Tibial artery (tissue), 4 donors: ENCODE measurements at places on chromosomes 4 and X.

DNA sequence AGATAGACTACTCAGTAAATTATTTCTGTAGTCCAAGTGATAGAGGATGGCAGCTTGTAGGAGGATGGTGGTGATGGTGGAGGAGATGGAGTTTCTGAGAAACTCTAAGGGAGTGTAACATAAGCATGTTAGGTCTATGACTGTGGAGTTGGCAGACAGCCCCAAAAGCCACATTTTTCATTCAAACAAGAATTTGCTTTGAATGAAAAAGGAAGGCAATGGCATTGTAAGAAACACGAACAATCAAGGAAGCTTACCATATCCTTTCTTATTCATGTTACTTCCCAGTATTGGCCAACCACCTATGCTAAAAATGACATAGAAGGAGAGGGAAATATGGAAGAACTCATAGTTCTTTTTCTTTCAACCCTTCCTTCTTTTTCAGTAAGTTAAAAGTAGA lies 18.7 kb upstream of the SEC24B start:
- no peak for DNase-seq

DNA sequence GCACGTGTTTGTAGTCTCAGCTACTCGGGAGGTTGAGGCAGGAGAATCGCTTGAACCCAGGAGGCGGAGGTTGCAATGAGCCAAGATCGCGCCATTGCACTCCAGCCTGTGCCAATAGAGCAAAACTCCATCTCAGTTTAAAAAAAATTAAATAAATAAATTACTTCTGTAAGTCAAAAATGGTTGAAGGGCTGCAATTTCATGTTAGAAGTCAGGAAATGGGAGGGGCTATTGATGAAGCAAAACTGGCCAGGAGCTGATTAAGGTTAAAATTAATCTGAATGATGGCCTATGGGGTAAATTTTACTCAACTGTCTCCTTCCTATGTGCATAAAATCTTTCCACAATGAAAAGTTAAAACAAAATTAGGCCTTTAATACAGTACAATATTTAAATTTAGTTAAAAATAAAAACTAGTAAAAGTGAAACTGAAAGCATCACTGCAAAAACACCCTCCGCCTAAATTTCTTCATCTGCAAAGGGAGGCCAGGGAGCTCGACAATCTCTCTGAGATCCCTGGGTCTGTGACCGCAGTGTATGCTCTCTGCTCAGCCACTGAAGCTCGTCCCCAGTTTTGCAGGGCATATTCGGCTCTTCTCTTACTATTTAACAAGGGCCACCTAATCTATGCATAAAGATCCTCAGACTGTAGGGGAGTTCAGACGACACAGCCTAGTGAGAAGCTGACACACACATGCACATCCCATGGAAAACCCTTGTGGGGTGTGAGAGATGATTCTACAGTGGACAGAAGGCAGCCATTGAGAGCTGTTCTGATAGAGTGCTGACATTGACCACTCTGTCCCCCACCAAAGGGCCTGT lies 57.2 kb downstream of the IRF2 start:
- DNase-seq, result no peak

- DNase-seq, result no peak
Observed at GRCh38 chrX:108312957-108313356, 125.3 kb downstream of the COL4A6 start.

- DNase-seq, result no peak
Observed at GRCh38 chrX:9233141-9233540, 199.2 kb upstream of the FAM9B start.

- DNase-seq, result no peak
Observed at GRCh38 chrX:71938371-71938770, 27.7 kb downstream of the NHSL2 start.

DNA sequence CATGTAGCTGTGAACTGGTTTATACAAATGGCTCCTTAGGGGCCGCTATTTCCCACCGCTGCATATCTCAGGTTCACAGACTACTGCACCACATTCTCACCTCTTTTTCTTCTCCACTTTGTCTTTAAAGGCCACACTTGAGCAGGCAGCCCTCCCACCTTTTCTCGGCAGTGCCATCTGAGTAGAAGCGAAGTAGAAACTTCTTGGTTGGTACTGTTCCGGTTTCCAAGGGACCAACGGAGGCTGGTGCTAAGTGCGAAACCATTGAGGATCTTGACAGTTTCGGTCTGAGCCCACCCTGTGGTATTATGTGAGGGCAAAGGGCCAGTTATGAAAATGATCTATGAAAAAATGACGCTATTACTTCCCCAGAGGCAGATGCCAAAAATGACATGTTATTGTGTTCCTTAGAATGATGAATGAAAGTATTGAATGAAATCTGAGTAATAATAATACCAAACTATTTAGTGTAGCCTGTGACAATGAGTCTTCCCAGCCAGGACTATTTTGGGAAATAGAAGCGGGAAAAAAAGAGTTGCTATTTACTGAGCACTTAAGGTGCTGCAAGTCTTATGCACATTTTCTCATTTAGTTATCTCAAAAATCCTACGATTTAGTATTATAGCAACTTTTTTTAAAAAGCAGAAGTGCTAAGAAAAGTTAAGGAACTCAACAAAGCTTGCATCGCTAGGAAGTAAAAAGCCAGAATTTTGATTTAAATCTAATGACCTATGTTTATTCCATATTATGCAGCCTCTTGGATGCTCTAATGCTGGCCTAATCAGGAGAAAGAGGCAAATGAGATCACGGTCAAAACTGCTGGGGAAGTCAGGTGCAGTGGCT lies 29.6 kb upstream of the CHRNA9 start:
- DNase-seq, result peak; percentile 20

DNA sequence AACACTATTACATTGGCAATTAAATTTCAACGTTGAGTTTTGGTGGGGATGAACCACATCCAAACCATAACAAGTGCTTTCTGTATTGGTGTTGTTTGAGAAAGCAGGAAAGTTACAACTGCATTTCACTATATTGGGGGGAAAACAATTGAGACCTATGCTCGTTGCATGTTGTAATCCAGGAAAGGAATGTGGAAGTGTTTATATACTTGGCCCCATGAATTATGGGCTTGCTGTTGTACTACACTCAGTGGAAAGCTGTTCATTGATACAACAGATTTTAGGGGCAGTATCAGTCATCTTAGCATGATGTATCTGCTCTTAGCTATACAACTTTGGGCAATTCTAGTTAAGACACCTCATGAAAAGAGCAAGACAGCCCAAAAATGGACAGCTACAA lies 52.4 kb downstream of the KLHL5 start:
- DNase-seq, result no peak

DNA sequence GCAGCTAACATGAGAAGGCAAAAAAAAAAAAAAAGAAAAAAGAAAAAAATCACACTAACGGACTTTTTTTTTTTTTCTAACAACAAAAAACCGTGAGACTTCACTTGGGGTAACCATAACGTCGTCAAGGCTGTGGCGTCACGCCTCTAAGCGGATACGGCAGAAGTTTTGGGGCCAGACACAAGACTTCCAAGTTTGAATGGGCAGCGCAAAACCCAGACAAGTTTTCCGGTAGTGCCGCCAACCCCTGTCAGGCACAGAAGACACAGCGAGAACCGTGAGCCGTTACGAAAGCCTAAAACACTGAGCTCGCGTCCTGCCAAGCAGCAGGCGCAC lies 556 bp upstream of the SMARCA5 start:
- DNase-seq, result no peak

- no peak for DNase-seq
Observed at GRCh38 chr4:92235731-92236130, 68.0 kb upstream of the GRID2 start.

DNA sequence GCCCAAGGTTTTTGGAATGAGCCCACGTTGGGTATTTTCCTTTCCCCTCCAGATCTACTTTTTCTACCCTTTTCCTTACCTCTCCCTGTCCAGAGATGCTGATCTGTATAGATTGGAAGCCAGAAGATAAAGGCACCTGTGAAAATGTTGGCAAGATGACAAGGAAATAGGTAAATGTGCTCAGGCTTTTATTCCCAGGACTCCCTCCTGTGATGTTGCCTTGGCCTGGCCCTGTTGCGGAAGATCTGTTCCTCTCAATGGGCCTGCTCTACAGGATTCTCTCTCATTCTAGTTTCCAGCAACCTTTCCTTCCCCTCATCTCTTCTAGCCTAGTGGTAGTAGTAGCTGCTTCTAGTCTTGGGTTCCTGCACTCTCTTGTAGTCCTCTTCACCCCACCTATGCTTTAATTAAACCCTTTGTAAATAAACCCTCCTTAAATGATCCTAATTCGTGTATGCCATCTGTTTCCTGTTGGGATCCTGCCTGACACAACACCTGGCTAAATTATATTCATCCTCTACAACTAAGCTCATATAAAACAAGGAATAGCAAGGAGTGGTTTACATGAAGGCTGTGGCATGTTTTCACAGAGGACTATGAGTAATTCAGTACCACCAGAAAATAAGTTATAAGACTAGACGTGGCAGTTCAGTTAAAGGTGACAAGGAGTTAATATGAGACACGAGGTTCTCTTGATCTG lies 95.7 kb upstream of the MAOA start:
- DNase-seq, result no peak

DNA sequence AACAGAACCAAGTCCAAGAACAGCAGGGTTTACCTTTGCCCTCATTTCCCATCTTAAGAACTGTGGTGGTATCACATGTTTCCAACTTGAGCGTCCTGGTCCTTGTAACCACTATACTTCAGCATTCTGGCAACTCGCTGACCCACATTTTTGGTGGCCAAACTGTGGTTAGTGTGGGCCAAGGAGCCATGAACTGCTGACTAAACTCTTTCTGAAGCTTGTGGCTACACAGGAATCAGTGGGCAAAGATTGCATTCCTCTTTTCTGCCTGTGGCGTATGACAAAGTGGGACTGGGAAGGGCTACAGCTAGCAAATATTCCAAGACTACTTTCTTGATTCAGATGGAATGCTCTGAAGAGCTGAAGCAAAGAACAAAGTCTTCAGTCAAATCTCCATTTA lies 106.3 kb upstream of the MID1 start:
- no peak for DNase-seq

DNA sequence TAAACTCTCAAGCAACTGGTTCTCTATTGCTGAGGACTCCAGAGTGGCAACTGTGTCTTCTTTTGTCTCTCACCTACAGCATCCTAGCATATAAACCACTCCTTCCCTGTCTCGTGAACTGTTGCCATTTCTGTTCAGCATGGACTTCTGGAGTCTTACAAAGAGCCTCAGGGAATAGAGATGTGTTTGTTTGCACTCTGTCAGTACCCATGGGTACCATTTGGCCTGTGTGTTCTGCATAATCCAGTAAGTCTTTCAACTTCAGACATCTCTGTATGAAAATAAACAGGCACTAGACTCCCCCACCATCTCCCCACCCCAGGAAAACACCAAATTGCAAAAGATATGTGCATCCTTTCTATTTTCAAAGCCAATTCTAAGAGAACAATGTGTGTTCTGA lies 1351.6 kb upstream of the PABPC4L start:
- no peak for DNase-seq

DNA sequence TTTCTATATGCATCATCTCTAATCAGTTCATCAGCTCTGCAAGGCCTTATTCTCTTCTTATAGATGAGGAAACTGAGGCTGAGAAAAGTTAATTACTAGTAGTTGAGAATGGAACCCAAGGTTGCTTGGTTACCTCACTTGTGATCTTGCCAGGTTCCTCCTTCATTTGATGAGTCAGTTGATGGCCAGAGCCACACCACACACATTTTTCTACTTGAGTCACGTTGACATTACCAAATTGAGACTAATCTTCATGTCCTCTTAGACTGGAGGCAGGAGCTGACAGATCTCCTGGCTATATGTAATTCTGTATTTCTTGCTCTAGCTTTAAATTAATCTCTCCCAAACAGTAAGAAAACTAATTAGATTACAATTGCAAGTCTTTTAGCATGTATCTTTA lies 428.4 kb downstream of the AFF2 start:
- no peak for DNase-seq

DNA sequence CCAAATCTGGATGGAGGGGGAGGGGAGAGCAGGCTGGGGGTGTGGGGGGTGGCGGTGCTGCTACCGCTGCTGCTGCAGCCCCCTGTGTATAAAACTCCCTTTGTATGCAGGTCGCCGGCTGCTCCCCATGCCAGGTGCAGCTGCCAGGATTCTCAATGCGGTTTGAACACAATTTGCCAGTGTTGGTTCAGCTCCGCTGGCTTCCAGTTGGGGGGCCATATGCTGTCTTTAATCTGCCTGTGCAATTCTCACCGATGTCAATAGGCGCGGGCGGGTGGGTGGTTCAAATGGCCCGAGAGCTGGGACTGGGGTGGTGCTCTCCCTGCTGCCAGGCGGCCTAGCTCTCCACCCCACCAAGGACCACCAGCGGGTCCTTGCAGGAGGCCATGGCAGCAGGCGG lies 257.6 kb downstream of the BCOR start:
- DNase-seq, result no peak

DNA sequence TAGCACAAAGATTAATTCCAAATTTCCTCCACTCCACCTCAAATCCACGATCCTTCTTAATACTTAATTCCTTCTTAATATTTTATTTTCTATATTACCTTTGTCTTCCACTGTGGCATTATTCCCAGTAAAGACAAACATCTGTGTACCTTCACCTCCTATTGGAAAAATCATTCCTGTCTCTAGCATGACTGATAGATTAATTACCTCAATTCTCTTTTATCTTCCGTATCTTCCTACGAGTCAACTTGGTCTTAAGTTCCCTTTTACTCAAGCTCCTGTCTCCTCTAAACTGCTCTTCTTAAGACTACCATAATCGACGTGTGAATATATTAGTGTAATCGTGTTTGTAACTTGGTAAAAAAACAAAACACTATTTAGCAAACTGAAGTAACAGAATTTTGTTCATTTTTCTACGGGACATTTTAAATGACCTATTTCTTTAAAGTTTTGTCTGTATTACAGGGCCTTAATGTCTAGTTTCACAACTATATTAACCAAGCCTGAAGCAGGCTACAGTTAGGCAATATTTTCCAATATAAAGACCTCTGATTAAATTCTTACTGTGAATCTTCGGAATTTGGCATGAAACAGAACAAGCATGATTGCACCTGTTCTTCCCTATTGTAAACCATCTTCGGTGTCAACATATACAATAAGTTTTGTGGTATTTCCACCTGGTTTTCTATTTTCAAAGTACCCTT lies 1.1 kb upstream of the USP38 start:
- DNase-seq, result no peak

DNA sequence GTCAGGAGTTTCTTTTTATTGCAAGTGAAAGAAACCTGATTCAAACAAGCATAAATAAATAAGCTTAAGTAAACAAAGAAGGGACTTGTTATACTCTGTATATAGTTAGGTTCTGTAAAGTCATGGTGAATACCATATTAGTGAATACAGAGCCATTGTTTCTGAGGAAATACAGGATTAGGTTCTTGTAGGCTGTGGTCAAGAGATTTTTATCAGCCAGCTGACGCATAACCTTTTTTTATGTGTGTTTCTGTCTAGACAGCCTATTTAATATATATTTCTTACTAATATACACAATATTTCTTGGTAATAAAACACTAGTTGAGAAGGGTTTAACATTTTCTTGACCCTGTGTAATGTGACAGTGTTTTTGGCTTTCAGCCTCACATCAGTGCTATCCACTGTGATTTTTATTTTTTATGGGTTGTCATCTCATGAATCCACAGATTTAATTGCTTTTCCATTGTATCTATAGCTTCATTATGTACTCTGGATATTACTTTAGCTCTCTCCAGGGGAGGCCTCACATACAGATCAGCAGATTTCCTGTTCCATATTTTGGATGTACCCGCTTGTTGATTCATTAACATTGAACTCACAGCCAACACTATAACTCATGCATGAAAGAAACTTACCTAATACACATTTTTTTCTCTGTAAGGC lies 8.0 kb downstream of the HERC3 start:
- no peak for DNase-seq
